ENCODE measurements at places on chromosomes 4 and X. TPM values are rescaled to one million over a fixed set of nuclear protein-coding genes. Genes with fewer than 3 reads are reported as not detected.

IL1RAPL2 gene
- total RNA-seq = not detected

NSG1 gene
- total RNA-seq = 22.9 TPM

SSX2B gene
- not detected for total RNA-seq

ASB9 gene
- not detected for total RNA-seq

LRIT3 gene
- 0.34 TPM for total RNA-seq

GPR34 gene
- 0.94 TPM for total RNA-seq

XAGE1A gene
- total RNA-seq = not detected

NDNF gene
- total RNA-seq = not detected

TRIML1 gene
- not detected for total RNA-seq

POU3F4 gene
- not detected for total RNA-seq

LARP1B gene
- 10.2 TPM for total RNA-seq

MAGEC1 gene
- total RNA-seq = not detected

CYSLTR1 gene
- 14.7 TPM for total RNA-seq

ARSH gene
- not detected for total RNA-seq

PDE6B gene
- 19.8 TPM for total RNA-seq

RHOXF1 gene
- 0.51 TPM for total RNA-seq

UGT2B11 gene
- not detected for total RNA-seq

ABCD1 gene
- total RNA-seq = 6.6 TPM

MAGEB17 gene
- not detected for total RNA-seq

AKAP4 gene
- total RNA-seq = not detected

FGFBP1 gene
- total RNA-seq = not detected

GAGE12H gene
- not detected for total RNA-seq

ANXA10 gene
- total RNA-seq = not detected

PCDH10 gene
- not detected for total RNA-seq

SERPINA7 gene
- total RNA-seq = not detected

CITED1 gene
- total RNA-seq = 0.53 TPM

TXK gene
- 117 TPM for total RNA-seq

HSFX2 gene
- not detected for total RNA-seq

CLTRN gene
- 0.81 TPM for total RNA-seq

AIFM1 gene
- 21.1 TPM for total RNA-seq

ZNF711 gene
- total RNA-seq = 0.36 TPM

HAND2 gene
- total RNA-seq = not detected

SPP1 gene
- not detected for total RNA-seq

GDPD2 gene
- 0.18 TPM for total RNA-seq

AGTR2 gene
- not detected for total RNA-seq

SMIM10 gene
- total RNA-seq = not detected

TGIF2LX gene
- not detected for total RNA-seq

WDFY3 gene
- 1.6 TPM for total RNA-seq

RPS6KA6 gene
- not detected for total RNA-seq

TMPRSS11B gene
- total RNA-seq = not detected

PPEF1 gene
- total RNA-seq = 0.57 TPM

SLC7A11 gene
- 0.54 TPM for total RNA-seq

NOX1 gene
- not detected for total RNA-seq

PAGE1 gene
- not detected for total RNA-seq

TCEAL7 gene
- total RNA-seq = not detected

SSX4 gene
- not detected for total RNA-seq

PGAM4 gene
- not detected for total RNA-seq

CT45A2 gene
- total RNA-seq = not detected

GYPA gene
- total RNA-seq = not detected

IL1RAPL1 gene
- not detected for total RNA-seq

SUPT20HL2 gene
- not detected for total RNA-seq

CT55 gene
- total RNA-seq = not detected

SHOX gene
- not detected for total RNA-seq

MAGIX gene
- 2.2 TPM for total RNA-seq

MAGEH1 gene
- total RNA-seq = 26.5 TPM

KCND1 gene
- 1.4 TPM for total RNA-seq

ARX gene
- total RNA-seq = not detected

PABPC1L2B gene
- not detected for total RNA-seq

TREX2 gene
- total RNA-seq = 2.8 TPM

Data from naive thymus-derived CD4-positive, alpha-beta T cell (primary cell).